Activated T-cell treated with anti-CD3 and anti-CD28 coated beads, Interleukin-2, amount 50 U/mL, for 72 hours (primary cell): ENCODE measurements at places on chromosomes 13 and 19. TPM values are rescaled to one million over a fixed set of nuclear protein-coding genes. Genes with fewer than 3 reads are reported as not detected.

The ZNF136 gene
- total RNA-seq = 17.0 TPM

The RNASEH2B gene
- total RNA-seq = 63.7 TPM

The CYP4F2 gene
- total RNA-seq = 0.19 TPM

The CDX2 gene
- not detected for total RNA-seq

The MBD3L2 gene
- total RNA-seq = not detected

The ALKBH6 gene
- 46.8 TPM for total RNA-seq

The TEX29 gene
- total RNA-seq = 1.5 TPM

The THSD8 gene
- total RNA-seq = 27.1 TPM

The GNG7 gene
- 1.3 TPM for total RNA-seq

The STK11 gene
- total RNA-seq = 86.3 TPM

The TINCR gene
- 0.93 TPM for total RNA-seq

The SLITRK1 gene
- not detected for total RNA-seq

The EFNB2 gene
- 0.23 TPM for total RNA-seq

The ADM5 gene
- 4.1 TPM for total RNA-seq

The SYCN gene
- total RNA-seq = not detected

The TEX101 gene
- not detected for total RNA-seq

The FLT1 gene
- total RNA-seq = 43.8 TPM

The MUC16 gene
- 0.05 TPM for total RNA-seq

The CNOT3 gene
- 107 TPM for total RNA-seq

The ASF1B gene
- 84.4 TPM for total RNA-seq

The SIPA1L3 gene
- total RNA-seq = 12.8 TPM

The ZNF790 gene
- total RNA-seq = 6.5 TPM

The LAIR1 gene
- 8.3 TPM for total RNA-seq

The SERPINE3 gene
- total RNA-seq = not detected

The CPB2 gene
- total RNA-seq = not detected

The PLK5 gene
- total RNA-seq = not detected

The IRS2 gene
- total RNA-seq = 5.6 TPM

The DKKL1 gene
- not detected for total RNA-seq

The ZNF554 gene
- total RNA-seq = 4.3 TPM

The CA11 gene
- total RNA-seq = 10.5 TPM

The SH2D3A gene
- 19.9 TPM for total RNA-seq

The TDRD12 gene
- total RNA-seq = 2.0 TPM

The CEACAM5 gene
- not detected for total RNA-seq

The RBM42 gene
- 105 TPM for total RNA-seq

The LCP1 gene
- total RNA-seq = 834 TPM

The MEDAG gene
- not detected for total RNA-seq

The SLC25A41 gene
- total RNA-seq = 0.58 TPM

The PAN3 gene
- 38.2 TPM for total RNA-seq

The BRME1 gene
- total RNA-seq = 13.2 TPM

The PABPC3 gene
- 0.58 TPM for total RNA-seq

The AKAP11 gene
- total RNA-seq = 32.5 TPM

The ELANE gene
- not detected for total RNA-seq

The ZNF761 gene
- total RNA-seq = 16.1 TPM

The VPS36 gene
- 38.8 TPM for total RNA-seq

The POLRMT gene
- 62.7 TPM for total RNA-seq

The ZNF497 gene
- total RNA-seq = 2.4 TPM
